ENCODE measurements at places on chromosomes 2 and 18.

GRCh38 chr2:18600255-18600613, 10.9 kb upstream of the NT5C1B start:
- no peak for DNase-seq

DNA sequence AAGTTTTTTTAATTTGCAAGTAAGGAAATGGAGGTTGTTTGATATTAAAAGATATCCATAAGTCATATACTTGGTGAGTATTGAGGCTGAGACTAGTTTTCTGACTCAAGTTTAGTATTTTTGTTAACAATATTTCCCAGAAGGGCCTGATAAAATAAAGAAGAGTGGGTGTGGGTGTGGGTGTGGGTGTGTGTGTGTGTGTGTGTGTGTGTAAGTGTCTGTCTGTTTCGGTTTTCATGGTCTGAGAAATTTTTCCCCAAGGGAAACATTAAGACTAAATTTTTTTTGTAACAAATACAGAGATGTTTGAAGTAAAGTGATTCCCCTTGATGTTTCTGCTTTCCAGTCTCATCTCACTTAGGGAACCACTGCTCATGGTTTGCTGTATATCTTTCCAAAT, 36.5 kb downstream of the PPM1B start:
- DNase-seq: no peak

DNA sequence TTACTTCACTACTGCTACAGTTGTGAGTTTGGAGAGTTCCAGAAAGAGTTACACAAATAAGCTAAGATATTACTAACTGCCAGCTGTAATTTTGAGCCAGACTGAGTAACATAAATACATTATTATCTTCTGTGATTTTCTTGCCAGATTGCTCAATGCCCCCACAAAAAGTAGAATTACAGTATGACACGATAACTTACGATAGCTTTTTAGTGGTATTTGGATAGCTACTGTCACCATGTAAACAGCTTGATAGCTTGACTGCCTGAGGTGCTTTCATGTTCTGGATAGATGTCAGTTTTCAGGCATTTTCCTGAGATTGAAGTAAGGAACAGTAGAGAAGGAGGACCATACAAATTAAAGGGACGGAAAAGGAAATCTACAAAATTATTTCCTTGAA, 533.3 kb downstream of the SOCS6 start:
- no peak for DNase-seq

DNA sequence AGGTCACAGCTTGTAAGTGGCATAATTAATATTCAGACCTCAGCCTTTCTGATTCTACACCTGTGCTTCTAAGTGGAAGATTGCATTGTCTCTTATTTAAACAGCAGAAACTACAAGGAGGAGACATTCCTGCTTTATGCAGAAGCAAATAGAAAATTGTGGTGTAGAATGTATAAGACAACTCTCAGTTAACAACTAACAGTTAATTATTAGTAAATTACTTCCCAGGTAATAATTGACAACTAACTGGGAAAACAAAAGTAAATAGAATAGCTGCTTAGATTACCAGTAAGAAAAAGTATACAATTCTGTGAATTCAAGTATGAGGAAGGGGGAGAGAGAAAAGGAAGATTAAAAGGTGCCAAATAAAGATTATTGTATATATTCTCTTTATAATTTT, 1210.5 kb upstream of the GYPC start:
- no peak for DNase-seq

GRCh38 chr2:204946892-204947291, 401.6 kb downstream of the PARD3B start:
- DNase-seq: no peak

GRCh38 chr2:230327418-230328154, 593 bp downstream of the SP140L start:
- no peak for DNase-seq

GRCh38 chr2:23495661-23496114, 110.7 kb downstream of the KLHL29 start:
- no peak for DNase-seq

DNA sequence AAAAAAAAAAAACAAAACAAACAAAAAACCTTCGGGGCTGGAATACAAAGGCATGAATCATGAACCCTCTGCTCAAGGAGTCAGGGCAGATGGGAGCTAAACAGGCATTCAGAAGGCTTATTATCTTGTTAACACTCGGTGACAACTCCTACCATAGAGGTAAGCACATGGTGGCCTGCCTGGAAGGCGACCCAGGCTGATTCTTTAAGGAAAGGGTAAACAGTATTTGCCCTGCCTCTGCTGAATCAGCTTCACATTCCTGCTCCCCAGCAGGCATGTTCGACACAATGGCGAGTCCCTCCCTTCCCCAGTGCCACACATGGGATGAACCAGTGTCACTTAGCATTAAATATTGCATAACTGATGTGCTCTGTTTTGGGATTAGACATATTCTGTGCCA, 191.9 kb downstream of the ARL4C start:
- DNase-seq: peak; percentile 46

- DNase-seq: no peak
Observed at GRCh38 chr2:49113046-49113445, 41.3 kb downstream of the FSHR start.

- no peak for DNase-seq
Observed at GRCh38 chr2:20557635-20558034, 93.3 kb downstream of the HS1BP3 start.

- DNase-seq: no peak
Observed at GRCh38 chr2:231259104-231259503, 60.7 kb downstream of the ARMC9 start.

- no peak for DNase-seq
Observed at GRCh38 chr2:6999211-6999877, 82.1 kb downstream of the RNF144A start.

DNA sequence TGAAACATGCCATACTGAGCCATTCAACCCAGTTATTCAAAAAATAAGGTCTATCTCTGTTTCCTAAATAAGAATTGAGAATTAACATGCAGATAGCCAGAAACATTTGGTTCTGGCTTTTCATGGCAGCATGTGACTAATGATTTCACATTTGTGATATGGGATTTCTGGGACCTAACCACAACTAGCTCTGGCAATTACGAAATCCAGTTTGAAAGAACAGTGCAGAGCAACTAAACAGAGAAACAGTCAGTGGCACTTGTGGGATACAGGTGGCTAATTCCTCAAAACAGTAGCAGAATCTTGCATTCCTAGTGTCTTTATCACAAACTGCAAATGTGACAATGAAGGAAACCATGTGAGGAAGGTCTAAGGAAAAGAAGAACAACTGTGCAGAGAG, 637.8 kb upstream of the CHAC2 start:
- peak; percentile 59 for DNase-seq

GRCh38 chr18:57586251-57587049, at the start of gene FECH:
FECH (minus strand) TSS chr18:57586702; CDS start chr18:57586620, 82 bp downstream.
- DNase-seq: peak; percentile 79

GRCh38 chr18:36535202-36535935, 237.9 kb downstream of the FHOD3 start:
- DNase-seq: no peak

DNA sequence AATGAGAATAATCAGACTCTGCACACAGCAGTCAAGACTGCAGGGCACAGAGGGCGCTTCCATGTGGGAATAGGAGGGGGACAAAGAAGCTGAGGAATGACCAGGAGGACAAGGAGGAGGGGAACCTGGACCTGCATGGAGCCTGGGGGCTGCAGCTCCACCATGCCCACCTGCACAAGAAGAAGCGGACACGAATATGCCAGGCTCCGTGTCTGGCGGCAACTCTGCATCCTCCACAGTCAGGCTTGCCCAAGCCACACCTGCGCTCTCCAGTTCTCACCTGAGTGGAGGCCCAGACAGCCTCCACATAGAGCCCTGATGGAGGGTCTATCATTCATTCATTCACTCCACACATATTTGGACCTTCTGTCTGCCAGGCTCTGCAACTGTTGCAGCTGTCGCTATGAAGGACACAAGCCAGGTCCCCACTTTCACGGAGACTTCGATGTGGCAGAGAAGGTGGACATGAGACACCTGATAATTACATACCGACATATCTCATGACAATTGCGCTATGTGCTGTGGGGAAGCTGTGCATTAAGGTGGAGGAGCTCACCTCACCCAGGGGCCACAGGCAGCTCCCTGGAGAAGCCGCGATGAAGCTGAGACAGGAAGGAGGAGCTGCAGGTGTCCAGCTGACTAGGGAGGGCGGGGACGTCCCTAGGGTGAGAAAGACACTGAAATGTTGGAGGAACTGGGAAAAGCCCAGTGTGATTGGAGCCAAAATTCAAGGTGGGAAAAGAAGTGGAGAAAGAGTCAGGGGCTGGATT, 159.2 kb downstream of the INHBB start:
- DNase-seq: no peak

DNA sequence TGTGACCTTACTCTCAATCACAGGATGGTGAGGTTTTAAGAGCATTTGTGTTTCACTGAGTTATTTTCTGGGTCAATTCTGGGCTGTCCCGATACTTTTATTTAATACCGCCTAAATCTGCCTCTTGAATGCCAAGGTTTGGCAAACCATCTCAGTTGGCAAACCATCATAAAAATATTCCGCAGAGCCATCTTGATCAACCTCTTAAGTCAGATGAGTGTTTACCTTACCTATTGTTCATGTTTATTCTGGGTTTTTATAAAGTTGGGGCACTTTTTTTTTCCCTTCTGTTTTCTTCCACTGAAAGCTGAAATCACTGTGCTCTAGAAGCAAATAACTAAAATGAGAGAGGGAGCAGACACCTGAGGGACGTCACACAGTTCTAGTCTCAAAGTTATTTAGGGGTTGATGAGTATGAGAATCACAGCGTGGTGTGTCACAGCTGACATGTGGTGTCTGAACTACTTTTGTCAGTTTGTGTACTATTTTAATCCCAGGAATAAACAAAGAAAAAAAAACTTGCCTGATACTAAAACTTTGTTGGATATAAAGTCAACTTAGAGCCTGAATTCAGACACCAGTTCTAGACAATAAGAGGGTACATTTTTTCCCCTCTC, 48.6 kb downstream of the ETAA1 start:
- DNase-seq: no peak

DNA sequence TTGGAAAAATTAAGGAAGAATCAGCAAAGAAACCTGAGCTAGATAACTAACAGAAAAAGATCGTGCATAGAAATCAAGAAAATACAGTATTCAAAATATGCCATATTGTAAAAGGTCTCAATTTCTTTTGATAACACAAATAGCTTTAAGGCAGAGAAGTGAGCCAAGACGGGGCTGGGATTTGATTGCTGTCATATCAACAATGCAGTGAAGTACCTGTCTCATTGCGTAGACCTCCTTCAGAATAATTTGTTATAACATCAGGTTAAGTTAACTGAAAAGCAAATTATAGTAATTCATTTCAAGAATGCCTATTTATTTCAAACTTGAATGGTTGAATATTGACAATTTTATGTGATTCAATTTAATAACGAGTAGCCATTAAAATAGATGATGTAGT, 453.8 kb upstream of the MAP2 start:
- no peak for DNase-seq

- peak; percentile 84 for DNase-seq
Observed at GRCh38 chr18:70420146-70420898, 131.5 kb downstream of the SOCS6 start.

- DNase-seq: no peak
Observed at GRCh38 chr2:86783615-86784339, 6.9 kb downstream of the CD8A start.

- no peak for DNase-seq
Observed at GRCh38 chr2:222399038-222399783, 25.1 kb upstream of the SGPP2 start.

DNA sequence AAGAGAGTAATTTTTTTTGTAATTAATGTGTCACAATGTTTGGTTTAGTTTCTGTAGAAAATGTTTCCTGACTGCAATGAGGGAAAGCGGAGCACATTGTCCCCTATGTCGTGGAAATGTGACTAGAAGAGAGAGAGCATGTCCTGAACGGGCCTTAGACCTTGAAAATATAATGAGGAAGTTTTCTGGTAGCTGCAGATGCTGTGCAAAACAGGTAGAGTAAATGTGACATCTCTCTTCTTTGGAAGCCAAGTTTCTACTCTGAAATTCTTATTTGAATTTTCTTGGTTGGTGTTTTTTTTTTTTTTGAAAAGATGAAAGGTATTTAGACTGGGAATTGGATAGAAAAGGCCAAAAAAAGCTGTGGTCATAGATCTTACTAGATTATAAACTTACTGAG, 20.0 kb downstream of the RNF138 start:
- DNase-seq: no peak

DNA sequence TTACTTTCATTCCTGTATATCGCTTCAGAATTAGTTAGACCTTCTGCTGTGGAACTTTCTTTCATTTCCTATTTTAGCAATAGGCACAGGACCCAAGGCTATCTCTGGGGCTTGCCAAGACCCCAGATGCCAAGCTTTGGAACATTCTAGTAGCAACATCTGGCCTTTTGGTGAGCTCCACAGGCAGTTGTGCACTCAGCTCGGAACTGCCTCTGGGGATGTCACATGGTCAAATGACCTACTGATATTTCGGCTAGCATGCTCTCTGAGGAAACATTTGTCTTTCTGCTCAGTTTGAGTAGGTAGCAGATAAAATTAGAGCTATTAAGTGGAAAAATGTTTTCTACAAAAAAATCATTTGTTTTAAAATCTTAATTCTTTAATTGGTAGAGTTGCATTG, 76.6 kb upstream of the ITGA4 start:
- DNase-seq: no peak

Data from EH (cell line).